ENCODE measurements at places on chromosomes 1 and 21.
A peak's percentile ranks its signal among the peaks of the same experiment; 100 is the strongest.

DNA sequence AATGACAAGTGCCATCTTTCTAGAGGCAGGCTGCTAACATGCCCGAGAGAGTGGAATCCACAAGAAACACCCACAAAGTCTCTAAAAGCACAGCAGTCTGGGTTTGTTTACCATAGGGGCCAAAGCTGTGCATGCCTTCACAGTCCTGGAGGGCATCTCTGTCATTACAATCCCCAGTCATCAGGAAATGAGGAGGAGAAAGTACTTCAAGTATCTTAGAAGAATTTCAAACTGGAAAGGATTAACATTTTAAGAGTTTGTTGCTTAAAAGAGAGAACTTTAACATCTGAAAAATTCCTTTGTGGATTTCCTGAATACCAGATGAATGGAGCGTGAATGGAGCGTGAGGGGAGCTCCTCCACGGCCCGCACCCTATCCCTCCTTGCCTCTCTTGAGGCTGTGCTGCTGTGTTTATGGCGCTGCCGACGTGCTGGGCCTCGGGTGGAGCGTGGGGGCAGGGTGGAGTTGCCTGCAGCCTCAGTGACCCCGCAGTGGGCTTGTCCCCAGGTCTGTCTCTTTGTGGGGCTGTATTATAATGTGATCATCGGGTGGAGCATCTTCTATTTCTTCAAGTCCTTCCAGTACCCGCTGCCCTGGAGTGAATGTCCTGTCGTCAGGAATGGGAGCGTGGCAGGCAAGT lies 23.3 kb downstream of the SLC6A17 start:
- DNase-seq, result no peak

DNA sequence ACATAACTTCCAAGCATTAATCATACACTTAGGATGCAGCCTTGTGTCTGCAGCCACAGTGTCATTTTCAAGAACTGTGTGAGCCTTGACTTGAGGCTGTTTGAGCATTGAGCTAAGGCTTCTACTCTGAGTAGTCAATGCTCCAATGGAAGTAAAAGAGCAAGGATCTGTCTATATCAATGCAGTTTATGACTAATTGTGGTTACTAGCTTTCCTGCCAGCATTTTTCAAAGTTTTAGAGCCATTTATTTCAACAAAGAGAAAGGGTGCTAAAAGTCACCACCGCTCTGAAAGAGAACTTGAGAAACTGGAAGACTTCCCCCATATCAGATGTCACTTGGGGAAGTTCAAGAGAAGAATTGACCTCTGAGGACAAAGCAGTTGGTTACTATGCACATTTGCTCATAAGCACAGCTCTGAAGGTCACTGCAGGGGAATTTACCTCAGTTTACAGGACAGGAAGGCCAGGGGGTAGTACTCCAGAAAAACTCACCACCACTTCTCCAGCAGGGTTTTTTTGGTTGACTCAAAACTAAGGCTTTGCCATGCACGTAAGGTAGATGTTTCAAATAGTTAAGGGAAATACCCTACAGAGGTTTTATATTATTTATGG lies 24.5 kb upstream of the RGS1 start:
- no peak for DNase-seq

- no peak for DNase-seq
Measured at GRCh38 chr1:3868464-3869006, 11.3 kb downstream of the DFFB start.

DNA sequence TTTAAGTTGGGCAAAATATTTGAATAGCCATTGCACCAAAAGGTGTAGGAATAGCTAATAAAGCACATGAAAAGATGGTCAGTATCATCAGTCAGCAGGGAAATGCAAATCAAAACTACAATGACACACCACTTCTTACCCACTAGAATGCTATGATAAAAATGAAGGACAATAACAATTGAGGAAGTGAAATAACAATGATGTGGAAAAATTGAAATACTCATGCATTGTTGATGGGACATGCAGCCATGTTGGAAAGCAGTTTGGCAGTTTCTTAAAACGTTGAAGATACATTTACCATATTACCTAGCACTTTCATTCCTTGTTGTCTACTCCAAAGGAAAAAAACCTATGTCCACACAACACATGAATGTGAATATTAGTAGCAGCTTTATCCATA lies 28.4 kb downstream of the HSD3B1 start:
- no peak for DNase-seq

- peak; percentile 14 for DNase-seq
Measured at GRCh38 chr1:2449636-2450454, 26.2 kb upstream of the PLCH2 start.

- no peak for DNase-seq
Measured at GRCh38 chr1:169521226-169521625, 35.5 kb upstream of the SLC19A2 start.

GRCh38 chr1:93471911-93472310 lies 24.0 kb downstream of the FNBP1L start:
- DNase-seq, result no peak

Data from HepG2 (cell line).